IMR-90 (cell line): ENCODE measurements at places on chromosomes 6 and 20. TPM values are rescaled to one million over a fixed set of nuclear protein-coding genes. Genes with fewer than 3 reads are reported as not detected.

- peak; percentile 99 for DNase-seq
- no peaks in the 10 kb centered on the region for H3K36me3 ChIP-seq
- H3K4me1 ChIP-seq: peaks cover 8% of the 10 kb centered on the region; the same call in 1 of the 2 replicates
- no peak overlapping the region for H3K4me3 ChIP-seq
- peak overlapping the region; percentile 99; the same call in 1 of the 2 replicates for H3K27ac ChIP-seq
- no peaks in the 10 kb centered on the region for H3K27me3 ChIP-seq
Measured at GRCh38 chr6:74170118-74170517, 474.1 kb downstream of the CD109 start.

Gene CALHM4
- 0.07 and 0.11 TPM in 2 replicates for polyA plus RNA-seq

Gene PAK5
- polyA plus RNA-seq: not detected in 2 replicates

Gene LHFPL5
- not detected in 2 replicates for polyA plus RNA-seq

Gene SOBP
- polyA plus RNA-seq: 0.60 and 0.99 TPM in 2 replicates

DNA sequence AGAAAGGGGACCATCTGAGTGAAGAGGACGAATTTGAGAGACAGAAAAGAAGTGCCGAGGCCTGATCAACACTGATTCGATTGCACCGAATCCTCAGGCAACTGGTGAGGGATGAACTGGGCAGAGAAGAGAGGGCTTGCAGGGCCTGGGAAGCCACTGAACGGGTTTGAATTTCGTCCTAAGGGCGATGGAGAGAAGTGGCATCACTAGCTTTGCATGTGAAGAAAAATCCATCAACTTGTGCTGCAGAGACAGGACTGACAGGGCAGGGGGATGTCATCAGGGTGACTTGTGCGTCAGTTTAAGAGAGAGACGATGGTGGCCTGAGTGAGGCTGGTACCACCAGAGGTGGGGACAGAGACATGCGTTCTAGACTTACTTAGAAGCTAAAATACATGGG is 73.7 kb upstream of the SLC22A23 start:
- DNase-seq: no peak
- no peak overlapping the region for H3K4me3 ChIP-seq
- H3K27me3 ChIP-seq: peaks cover 24% of the 10 kb centered on the region

DNA sequence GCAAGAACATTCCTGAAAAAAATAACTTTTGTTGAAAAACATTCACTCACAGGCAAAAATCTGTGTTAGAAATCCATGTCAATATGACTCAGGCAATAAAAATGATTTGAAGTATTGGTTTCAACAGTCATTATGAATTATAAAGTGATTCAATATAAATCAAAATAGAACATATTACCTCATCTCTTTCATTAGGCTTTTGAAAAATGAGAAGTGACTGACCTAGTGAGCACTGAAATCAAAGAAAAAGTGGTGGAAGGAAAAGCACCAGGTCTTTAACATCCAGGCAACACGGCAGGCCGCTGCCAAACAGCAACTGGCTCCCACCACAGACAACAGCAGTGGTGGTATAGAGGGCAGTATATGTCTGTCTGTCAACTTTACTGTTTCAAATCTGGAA is 68.9 kb downstream of the MAN1A1 start:
- H3K4me1 ChIP-seq: no peaks in the 10 kb centered on the region; the same call in 1 of the 2 replicates
- no peak overlapping the region for H3K4me3 ChIP-seq
- no peak overlapping the region for H3K27ac ChIP-seq
- H3K36me3 ChIP-seq: no peaks in the 10 kb centered on the region
- DNase-seq: no peak

DNA sequence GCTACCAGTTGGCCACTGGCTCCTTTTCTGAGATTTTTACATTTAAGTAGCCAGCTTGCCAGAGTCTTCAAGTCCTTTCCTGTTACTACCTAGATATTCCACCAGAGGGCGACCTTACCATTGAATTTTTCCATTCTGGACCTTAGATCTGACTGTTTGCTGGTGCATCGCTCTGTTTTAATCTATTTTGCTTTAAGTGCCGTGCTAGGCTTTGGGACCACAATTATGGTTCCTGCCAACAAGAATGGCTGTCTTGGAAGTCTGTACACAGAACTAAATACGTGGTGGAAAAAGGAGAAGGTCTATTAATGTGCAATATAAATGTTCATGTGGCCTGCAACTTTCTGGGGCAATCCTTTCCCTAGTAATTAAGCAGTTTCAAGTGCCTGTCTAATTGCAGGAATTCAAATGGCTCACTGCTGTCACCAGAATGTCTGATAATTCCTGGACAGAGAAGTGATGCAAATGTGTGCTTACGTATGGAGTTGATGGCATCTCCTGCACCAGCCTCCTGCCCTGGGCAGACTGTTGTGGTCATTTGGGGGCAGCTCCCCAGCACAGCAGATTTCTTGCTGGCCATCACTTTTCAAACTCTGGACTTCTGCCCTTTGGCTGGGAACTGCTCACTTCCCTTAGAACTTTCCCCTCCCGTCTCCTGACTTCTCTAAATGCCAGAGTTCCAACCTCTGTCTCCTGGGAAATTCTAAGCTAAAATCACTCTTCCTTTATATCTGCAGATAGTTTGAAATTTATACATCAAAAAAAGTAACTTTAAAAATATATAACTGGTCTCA is 5.6 kb upstream of the HLA-DOA start:
- no peaks in the 10 kb centered on the region; the same call in 1 of the 2 replicates for H3K4me1 ChIP-seq
- peak; percentile 86 for DNase-seq
- no peak overlapping the region for H3K4me3 ChIP-seq
- H3K27me3 ChIP-seq: peaks cover 50% of the 10 kb centered on the region

DNA sequence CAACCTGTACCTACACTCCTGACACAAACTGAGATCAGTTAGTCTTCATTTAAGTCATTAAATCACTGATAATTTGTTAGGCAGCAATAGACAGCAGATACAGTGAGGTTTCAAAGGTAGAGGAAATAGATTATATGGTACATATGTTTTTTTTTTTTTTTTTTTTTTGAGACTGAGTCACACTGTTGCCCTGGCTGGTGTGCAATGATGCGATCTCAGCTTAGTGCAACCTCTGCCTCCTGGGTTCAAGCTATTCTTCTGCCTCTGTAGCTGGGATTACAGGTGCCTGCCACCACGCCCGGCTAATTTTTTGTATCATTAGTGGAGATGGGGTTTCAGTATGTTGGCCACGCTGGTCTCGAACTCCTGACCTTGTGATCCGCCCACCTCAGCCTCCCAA is 38.2 kb upstream of the KIF13A start:
- H3K4me1 ChIP-seq: peaks cover 7% of the 10 kb centered on the region
- no peak overlapping the region for H3K27ac ChIP-seq
- H3K27me3 ChIP-seq: no peaks in the 10 kb centered on the region
- peak; percentile 32 for DNase-seq

GRCh38 chr6:39156801-39157200 is 41.8 kb upstream of the SAYSD1 start:
- no peak overlapping the region for H3K27ac ChIP-seq
- DNase-seq: no peak
- no peaks in the 10 kb centered on the region for H3K4me1 ChIP-seq
- no peak overlapping the region for H3K4me3 ChIP-seq
- H3K27me3 ChIP-seq: no peaks in the 10 kb centered on the region

- no peaks in the 10 kb centered on the region for H3K4me1 ChIP-seq
- H3K27me3 ChIP-seq: no peaks in the 10 kb centered on the region
- no peak overlapping the region for H3K4me3 ChIP-seq
- peak; percentile 27 for DNase-seq
- H3K36me3 ChIP-seq: peaks cover 22% of the 10 kb centered on the region
- H3K27ac ChIP-seq: no peak overlapping the region
Measured at GRCh38 chr20:3876676-3877075, 12.5 kb upstream of the PANK2 start.

Gene PTCHD4
- polyA plus RNA-seq: 0.36 and 0.53 TPM in 2 replicates

- no peaks in the 10 kb centered on the region for H3K27me3 ChIP-seq
- H3K27ac ChIP-seq: no peak overlapping the region
- H3K36me3 ChIP-seq: no peaks in the 10 kb centered on the region
- H3K4me3 ChIP-seq: no peak overlapping the region
- peaks cover 10% of the 10 kb centered on the region for H3K4me1 ChIP-seq
- no peak for DNase-seq
Measured at GRCh38 chr20:50350510-50351249, 159.5 kb upstream of the PTPN1 start.

- peaks cover 42% of the 10 kb centered on the region for H3K36me3 ChIP-seq
- H3K27ac ChIP-seq: no peak overlapping the region
- DNase-seq: no peak
- H3K27me3 ChIP-seq: no peaks in the 10 kb centered on the region
Measured at GRCh38 chr6:166527849-166528248, 58.6 kb downstream of the RAMACL start.

DNA sequence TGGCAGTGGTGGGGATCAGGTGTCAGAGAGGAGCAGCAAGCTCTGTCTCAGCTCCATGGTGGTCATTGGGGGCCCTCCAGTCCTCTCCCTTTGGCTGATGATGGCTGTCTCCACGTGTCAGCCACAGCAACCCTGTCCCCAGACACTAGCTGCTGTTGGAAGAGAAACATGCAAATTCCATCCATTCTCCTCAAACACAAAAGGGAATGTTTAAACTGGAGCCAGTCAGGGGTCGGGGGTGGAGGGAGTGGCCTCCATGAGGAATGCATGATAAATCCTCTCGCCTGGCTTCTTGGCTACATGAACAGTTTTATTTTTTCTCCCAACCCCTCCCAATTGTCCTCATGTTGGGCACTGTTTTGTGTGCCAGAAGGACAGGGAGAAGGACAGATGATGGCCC is 86.4 kb downstream of the EDN3 start:
- no peaks in the 10 kb centered on the region for H3K36me3 ChIP-seq
- DNase-seq: no peak
- no peaks in the 10 kb centered on the region for H3K4me1 ChIP-seq
- H3K27me3 ChIP-seq: no peaks in the 10 kb centered on the region
- H3K27ac ChIP-seq: no peak overlapping the region
- H3K4me3 ChIP-seq: no peak overlapping the region

Gene TBX18
- 0.86 and 1.3 TPM in 2 replicates for polyA plus RNA-seq

GRCh38 chr20:47360297-47361056 is 4.0 kb upstream of the ZMYND8 start:
- H3K4me3 ChIP-seq: no peak overlapping the region
- H3K27me3 ChIP-seq: no peaks in the 10 kb centered on the region
- no peaks in the 10 kb centered on the region for H3K36me3 ChIP-seq
- peak; percentile 98 for DNase-seq

Gene SLC17A2
- not detected in 2 replicates for polyA plus RNA-seq
